ENCODE measurements at places on chromosomes 12 and 14.

DNA sequence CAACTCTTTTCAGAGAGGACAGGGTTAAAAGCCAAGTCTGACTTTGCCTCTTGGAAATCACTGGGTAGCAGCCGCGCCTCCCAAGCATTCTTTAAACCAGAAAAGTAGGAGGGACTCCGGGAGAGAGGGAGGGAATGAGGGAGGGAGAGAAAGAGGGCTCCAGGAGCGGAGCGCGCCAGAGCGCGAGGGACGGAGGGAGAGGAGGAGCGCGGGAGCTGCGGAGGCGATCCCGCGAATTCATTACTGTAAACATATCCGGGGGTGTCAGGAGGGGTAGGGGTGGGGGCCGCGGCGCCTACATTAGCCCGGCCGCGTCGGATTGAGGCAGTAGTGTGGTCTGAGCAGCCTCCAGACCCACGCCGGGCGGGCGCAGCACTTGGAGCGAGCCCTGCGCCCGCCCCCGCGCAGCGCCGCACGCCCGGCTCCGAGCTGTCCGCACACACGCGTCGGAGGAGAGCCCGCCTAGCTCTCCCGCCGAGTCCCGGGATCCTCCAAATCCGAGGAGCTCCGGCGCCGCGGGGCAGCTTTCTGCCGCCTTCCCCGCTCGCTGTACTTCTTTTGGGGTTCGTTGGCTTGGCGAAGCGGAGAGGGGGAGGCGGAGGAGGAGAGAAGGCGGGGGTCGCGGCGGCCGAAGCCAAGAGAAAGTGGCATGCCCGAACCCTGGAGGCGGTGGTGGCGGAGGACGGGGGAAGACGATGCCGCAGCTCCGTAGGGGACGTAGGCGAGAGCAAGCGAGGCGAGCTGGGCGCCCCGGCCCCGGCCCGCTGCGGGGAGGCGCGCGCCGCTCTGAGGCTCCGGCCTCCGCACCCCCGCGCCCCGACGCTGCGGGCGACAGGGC lies 3.3 kb downstream of the FLRT2 start:
- H3K27me3 ChIP-seq = peaks cover 5% of the 10 kb centered on the region
- H3K27ac ChIP-seq = no peak overlapping the region
- no peak for DNase-seq

DNA sequence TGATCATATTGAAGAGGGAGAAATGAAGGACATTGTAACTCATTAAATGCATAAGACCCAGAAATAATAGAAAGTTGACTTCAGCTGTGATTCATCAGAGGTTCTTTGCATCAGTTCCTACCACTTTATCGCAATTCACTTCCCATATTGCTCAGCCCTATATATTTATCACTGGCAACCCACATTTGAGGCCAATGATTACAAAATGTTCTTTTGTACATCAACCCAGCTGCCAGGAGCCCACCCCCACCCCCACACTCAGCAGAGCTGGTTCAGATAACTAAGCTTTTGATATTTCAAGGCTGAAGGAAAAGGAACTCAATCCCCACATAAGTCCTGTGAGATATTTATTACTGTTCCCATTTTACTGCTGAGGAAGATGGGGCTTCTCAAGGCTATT lies 51.2 kb upstream of the TMPO start:
- H3K27ac ChIP-seq = no peak overlapping the region
- no peaks in the 10 kb centered on the region for H3K27me3 ChIP-seq
- no peaks in the 10 kb centered on the region for H3K36me3 ChIP-seq
- no peaks in the 10 kb centered on the region for H3K4me1 ChIP-seq

GRCh38 chr14:103625356-103626095 lies 3.5 kb upstream of the KLC1 start:
- H3K27ac ChIP-seq = no peak overlapping the region
- H3K27me3 ChIP-seq = no peaks in the 10 kb centered on the region
- no peaks in the 10 kb centered on the region for H3K36me3 ChIP-seq
- H3K4me1 ChIP-seq = peaks cover 73% of the 10 kb centered on the region

DNA sequence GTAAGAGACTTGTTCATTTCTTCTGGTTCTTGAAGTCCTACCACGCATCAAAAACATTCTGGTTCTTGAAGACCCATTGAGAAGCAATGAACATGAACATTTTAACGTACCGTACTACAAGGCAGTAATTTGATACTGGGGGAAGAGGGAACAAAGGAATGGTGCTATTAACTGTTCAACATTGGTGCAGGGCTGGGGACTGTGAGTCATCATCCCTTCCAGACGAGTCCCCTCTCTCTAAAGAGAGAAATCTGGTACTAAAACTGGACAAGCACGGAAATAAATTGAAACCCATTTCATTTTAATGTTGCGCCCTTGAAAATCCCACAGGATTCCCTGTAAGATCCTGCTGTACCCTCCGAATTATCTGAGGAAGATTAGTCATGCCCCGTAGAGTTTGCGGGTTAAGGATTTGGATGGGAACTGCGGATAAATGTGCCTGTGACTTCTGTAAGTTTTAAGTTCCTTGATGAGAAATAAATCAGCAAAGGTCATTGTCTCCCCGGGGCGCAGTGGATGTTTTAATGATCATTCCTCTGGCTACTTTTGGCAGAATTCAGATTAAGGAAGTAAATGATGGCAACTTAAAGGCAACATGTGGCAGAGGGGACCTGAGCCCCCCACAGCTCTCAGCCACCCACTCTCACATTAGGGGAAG lies 78.6 kb downstream of the KCNK13 start:
- H3K27me3 ChIP-seq = no peaks in the 10 kb centered on the region
- no peak overlapping the region for H3K4me3 ChIP-seq
- H3K27ac ChIP-seq = no peak overlapping the region
- no peaks in the 10 kb centered on the region for H3K36me3 ChIP-seq
- no peaks in the 10 kb centered on the region for H3K4me1 ChIP-seq

DNA sequence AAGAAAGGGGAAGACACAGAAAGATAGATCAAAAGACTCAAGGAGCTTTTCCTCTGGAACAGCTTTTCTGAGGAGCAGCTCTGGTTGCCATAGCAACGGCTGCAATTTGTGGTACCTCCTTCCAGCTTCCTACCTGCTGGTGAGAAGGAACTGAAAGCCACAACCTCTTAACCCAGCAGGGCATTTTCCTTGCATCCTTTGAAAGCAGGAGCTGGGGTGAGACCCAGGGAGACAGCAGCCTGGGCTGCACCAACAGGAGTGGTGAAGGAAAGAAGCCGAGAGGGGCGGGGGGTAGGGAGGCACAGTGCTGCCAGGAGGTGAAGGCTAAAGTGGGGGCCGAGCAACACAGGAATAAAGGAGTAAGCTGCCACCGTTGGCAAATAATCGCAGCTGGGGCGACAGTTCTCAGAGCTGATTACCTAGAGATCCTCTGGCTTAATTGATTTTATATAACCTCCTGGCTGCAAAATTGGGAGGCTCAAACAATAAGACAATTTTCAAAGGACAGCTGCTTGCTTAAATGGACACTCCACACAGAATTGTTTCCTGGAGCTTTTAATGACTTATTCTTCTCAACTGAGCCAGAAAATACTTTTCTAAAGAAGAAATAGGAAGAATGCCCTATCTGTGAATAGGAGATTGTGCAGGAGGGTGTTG lies 129.4 kb downstream of the RPAP3 start:
- no peak for DNase-seq
- H3K4me1 ChIP-seq = no peaks in the 10 kb centered on the region
- no peak overlapping the region for H3K4me3 ChIP-seq
- H3K27ac ChIP-seq = no peak overlapping the region
- H3K27me3 ChIP-seq = no peaks in the 10 kb centered on the region

DNA sequence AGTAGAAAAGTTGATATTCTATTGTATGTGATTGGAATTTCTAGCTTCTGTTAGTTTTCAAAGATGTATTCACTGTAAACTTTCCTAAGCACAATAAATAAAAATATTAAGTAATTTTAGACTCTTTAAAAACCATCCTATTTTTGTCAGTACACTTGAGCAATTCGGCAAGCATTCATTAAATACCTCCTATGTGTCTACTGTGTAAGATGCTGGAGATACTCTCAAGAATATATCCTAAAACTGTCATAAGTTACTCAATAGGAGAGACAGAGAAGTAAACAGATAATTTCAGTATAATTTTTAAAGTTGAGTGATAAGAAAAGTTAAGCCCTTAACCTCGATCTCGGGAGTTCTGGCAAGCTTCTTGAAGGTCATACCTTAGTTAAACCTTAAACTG lies 46.1 kb downstream of the FANCM start:
- DNase-seq = no peak
- H3K36me3 ChIP-seq = no peaks in the 10 kb centered on the region
- H3K4me3 ChIP-seq = no peak overlapping the region
- no peaks in the 10 kb centered on the region for H3K4me1 ChIP-seq

DNA sequence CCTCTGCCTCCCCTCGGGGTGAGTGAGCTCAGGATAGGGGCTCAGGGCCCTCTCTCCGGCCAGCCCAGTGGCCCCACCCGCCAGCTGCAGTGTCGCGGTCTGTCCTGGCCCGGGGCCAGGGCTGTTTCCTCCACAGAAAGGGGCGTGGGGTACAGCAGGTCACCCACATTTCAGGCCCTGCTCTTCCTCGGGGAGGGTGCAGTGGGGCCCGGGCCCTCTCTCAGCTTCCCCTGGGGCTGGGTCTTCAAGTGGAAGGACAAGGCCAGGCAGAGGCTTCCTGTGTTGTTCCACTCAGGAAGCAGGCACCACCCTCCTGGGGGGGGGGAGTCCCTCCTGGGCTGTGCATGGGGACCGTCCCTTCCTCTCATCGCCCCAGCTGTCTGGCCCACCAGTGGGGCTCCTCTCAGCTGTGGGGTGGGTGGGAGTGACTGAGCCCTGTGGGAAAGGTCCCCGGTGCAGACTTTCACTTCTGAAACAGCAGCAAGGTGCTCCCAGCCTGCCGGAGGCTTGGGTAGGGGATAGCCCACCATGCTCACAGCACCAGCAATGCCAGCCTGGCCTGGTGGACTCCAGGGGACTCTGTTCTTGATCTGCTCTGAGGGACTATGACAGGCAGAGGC lies 3.7 kb downstream of the GPR132 start:
- no peaks in the 10 kb centered on the region for H3K36me3 ChIP-seq
- peaks cover 5% of the 10 kb centered on the region for H3K27me3 ChIP-seq
- no peak overlapping the region for H3K27ac ChIP-seq
- no peak for DNase-seq

- H3K27me3 ChIP-seq = peaks cover 41% of the 10 kb centered on the region
- no peak overlapping the region for H3K27ac ChIP-seq
- H3K36me3 ChIP-seq = no peaks in the 10 kb centered on the region
- no peak for DNase-seq
- peaks cover 11% of the 10 kb centered on the region for H3K4me1 ChIP-seq
- H3K4me3 ChIP-seq = no peak overlapping the region
Measured at GRCh38 chr14:96616161-96616721, 114.1 kb downstream of the PAPOLA start.

- H3K27ac ChIP-seq = no peak overlapping the region
- H3K27me3 ChIP-seq = no peaks in the 10 kb centered on the region
- no peaks in the 10 kb centered on the region for H3K36me3 ChIP-seq
- no peak overlapping the region for H3K4me3 ChIP-seq
- DNase-seq = no peak
Measured at GRCh38 chr14:60085085-60085484, 6.6 kb upstream of the PCNX4 start.

GRCh38 chr12:76784600-76785051 lies 20.7 kb downstream of the ZDHHC17 start:
- no peak for DNase-seq
- H3K27me3 ChIP-seq = no peaks in the 10 kb centered on the region
- peaks cover 18% of the 10 kb centered on the region for H3K4me1 ChIP-seq
- no peak overlapping the region for H3K4me3 ChIP-seq
- no peak overlapping the region for H3K27ac ChIP-seq

DNA sequence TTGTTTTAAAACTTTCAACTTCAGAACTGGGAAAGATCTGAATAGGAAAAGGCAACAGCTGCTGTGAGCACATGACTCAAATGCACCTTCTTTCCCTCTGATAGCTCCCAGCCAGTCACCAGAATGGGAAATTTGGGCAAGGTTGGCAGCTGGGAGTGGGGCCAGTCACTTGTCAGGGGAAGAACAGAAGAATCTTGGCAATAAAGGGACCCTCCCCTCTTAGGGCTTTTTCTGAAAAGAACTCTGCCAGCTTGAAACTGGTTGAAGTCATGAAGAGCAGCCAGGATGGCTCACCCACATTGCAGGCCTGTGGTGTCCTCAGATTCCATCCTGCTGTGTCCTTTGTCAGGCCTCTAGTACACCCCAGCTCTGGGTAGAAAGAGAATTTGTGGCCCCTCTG lies 10.3 kb upstream of the RIC8B start:
- H3K4me3 ChIP-seq = no peak overlapping the region
- no peak for DNase-seq
- peaks cover 48% of the 10 kb centered on the region for H3K4me1 ChIP-seq
- no peaks in the 10 kb centered on the region for H3K36me3 ChIP-seq
- H3K27ac ChIP-seq = no peak overlapping the region

DNA sequence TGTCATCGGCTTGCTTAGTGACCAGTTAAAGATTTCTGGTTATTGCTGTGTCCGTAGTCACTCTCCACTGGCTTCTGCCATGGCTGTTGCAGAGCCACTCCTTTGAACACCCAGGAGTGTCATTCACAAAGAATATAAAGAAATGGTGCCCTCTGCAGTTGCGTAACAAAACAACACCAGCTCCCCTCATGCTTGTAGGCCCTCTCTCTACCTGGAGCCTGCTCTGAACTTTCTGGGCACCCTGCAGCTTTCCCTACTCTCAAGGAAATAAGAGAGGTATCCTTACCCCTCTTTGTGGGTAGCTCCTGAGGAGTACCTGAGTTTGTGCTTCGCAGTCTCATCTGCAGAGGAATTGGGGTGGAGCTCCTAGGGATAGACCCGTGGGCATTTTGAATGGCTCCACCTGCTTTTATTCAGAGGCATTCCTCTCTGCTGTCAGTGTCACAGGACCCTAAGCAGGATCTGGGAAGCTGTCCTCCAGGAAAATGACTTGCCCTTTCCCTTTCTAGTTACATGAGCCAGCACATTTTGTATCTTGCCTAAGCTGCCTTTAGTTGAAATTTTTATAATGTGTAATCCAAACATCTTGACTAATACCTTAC lies 97.2 kb upstream of the TMEM260 start:
- no peak overlapping the region for H3K27ac ChIP-seq
- no peaks in the 10 kb centered on the region for H3K36me3 ChIP-seq
- no peak for DNase-seq
- H3K4me1 ChIP-seq = no peaks in the 10 kb centered on the region
- no peak overlapping the region for H3K4me3 ChIP-seq
- H3K27me3 ChIP-seq = no peaks in the 10 kb centered on the region

DNA sequence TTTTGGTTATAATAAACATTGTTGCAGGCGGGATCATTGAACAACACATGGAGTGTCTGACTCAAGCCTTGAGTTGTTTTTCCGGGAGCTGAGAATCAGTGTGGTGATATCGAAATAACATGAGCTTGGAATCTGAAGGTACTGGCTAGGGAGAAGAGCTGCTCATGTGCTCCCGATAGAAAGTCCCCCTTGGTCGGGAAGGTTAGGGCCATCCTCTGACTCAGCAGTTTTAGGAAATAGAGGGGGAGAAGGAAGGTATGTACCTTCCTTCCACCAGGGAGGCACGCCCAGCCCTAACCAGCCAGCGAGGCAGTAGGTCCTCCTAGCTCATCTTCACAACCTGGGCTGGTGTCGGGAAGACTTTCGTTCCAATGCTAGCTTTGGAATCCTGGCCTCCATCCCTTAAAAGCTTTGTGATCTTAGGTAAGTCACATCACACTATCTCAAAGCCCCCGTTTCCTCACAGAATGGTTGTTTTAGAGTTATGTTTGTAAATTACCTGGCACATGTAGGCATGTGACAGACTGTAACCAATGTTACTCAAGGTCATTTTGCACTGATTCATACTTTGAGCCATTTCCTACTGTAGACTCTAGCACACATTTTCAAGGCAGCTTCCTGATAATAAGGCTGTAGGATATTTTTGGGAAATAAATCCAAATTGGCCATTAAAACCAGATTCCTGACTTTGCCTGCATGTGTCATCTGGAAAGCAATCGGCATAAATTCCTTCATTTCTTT lies 1.9 kb upstream of the RAB35 start:
- peak overlapping the region; percentile 70 for H3K4me3 ChIP-seq
- no peaks in the 10 kb centered on the region for H3K36me3 ChIP-seq
- H3K27me3 ChIP-seq = no peaks in the 10 kb centered on the region
- peak overlapping the region; percentile 92 for H3K27ac ChIP-seq

All from HepG2 (cell line).